ENCODE measurements at places on chromosomes 3 and 15. TPM values are rescaled to one million over a fixed set of nuclear protein-coding genes. Genes with fewer than 3 reads are reported as not detected.

The SPTBN5 gene
- 0.36 TPM for total RNA-seq

The ATP13A4 gene
- total RNA-seq, result not detected

The ATP2B2 gene
- not detected for total RNA-seq

- peak; percentile 85 for DNase-seq
- H3K36me3 ChIP-seq, result no peaks in the 10 kb centered on the region
- H3K27ac ChIP-seq, result no peak overlapping the region
Observed at GRCh38 chr3:134795746-134796280, 753 bp downstream of the EPHB1 start.

DNA sequence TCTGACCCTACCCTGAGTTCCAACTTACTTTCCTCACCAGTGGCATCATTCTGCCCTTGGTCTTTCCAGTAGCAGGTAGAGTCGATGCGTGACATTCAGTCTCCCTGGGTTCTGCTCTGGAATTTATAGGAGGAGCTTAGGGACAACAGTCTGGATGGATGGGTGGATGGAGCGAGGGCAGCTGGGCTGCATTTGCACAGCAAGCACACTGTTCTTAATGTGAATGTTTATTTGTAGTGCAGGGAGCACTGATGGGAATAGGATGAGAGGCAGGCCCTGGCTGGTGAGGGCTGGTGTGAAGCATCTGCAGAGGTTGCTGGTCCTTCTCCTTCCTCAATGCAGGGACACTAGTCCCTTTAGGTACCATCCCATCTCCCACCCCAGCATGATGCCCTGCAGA is 176.2 kb downstream of the EPHB1 start:
- no peak overlapping the region for H3K4me3 ChIP-seq
- no peak for DNase-seq
- H3K27ac ChIP-seq, result no peak overlapping the region
- H3K36me3 ChIP-seq, result no peaks in the 10 kb centered on the region

The ANKDD1A gene
- 3.8 TPM for total RNA-seq

The SERINC4 gene
- not detected for total RNA-seq

The TM4SF18 gene
- total RNA-seq, result 0.29 TPM

The SGO1 gene
- 0.88 TPM for total RNA-seq

DNA sequence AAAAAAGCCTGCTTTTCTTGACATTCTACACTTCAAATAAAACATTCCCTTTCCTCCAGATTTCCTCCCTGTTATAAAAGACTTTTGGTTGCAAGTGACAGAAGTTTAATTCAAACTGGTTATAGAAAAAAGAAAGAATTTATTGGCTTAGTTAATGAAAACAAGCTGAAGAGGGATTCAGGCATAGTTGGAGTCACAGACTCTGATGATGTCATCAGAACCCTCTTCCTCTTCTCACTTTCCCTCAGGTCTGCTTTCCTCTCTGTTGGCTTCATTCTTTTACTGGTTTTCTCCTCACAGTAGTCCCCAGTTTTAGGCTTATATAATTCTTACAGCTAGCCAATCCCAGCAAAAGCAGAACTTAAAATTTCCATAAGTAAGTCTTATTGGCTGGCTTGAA is 32.0 kb upstream of the MBNL1 start:
- no peaks in the 10 kb centered on the region for H3K36me3 ChIP-seq
- peaks cover 10% of the 10 kb centered on the region for H3K4me1 ChIP-seq
- no peak overlapping the region for H3K4me3 ChIP-seq
- H3K27ac ChIP-seq, result no peak overlapping the region
- DNase-seq, result no peak

The CSPG5 gene
- under 0.01 TPM for total RNA-seq

DNA sequence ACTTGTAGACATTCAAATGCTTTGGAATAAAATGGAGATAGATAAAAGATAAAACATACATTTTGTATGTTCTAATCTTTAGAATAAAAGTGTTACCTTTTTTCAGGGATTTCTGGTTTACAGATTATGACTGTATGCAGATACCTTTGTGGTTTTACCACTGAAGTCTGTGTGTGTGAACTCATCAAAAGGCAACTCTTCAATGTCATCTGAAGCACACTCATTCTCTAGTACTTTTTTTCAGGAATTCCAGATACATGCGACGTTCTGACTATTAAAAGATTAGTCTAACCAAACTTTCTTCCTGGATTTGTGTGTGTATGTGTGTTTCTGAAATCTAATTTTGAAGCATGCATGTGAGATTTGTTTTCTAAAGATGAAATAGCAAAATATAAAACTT is 188.6 kb downstream of the NLGN1 start:
- peak overlapping the region; percentile 22 for H3K27ac ChIP-seq
- H3K4me3 ChIP-seq, result peak overlapping the region; percentile 76
- no peaks in the 10 kb centered on the region for H3K27me3 ChIP-seq
- peak; percentile 57 for DNase-seq

The MNS1 gene
- total RNA-seq, result 2.2 TPM

The GOLGA8S gene
- under 0.01 TPM for total RNA-seq

- no peak overlapping the region for H3K4me3 ChIP-seq
- peaks cover 58% of the 10 kb centered on the region for H3K36me3 ChIP-seq
- DNase-seq, result no peak
- no peak overlapping the region for H3K27ac ChIP-seq
- no peaks in the 10 kb centered on the region for H3K27me3 ChIP-seq
Observed at GRCh38 chr15:78921940-78922339, 22.9 kb downstream of the CTSH start.

GRCh38 chr3:78275420-78275852 is 1235.5 kb downstream of the ROBO2 start:
- no peak overlapping the region for H3K4me3 ChIP-seq
- no peaks in the 10 kb centered on the region for H3K4me1 ChIP-seq
- no peak for DNase-seq
- no peak overlapping the region for H3K27ac ChIP-seq
- no peaks in the 10 kb centered on the region for H3K27me3 ChIP-seq

GRCh38 chr3:132079147-132079546 is 44.3 kb upstream of the CPNE4 start:
- no peak overlapping the region for H3K4me3 ChIP-seq
- H3K27me3 ChIP-seq, result no peaks in the 10 kb centered on the region
- no peaks in the 10 kb centered on the region for H3K4me1 ChIP-seq
- H3K36me3 ChIP-seq, result no peaks in the 10 kb centered on the region
- H3K27ac ChIP-seq, result no peak overlapping the region
- DNase-seq, result peak; percentile 15

The RAB5A gene
- total RNA-seq, result 69.1 TPM

GRCh38 chr15:79549196-79549595 is 117.1 kb downstream of the MINAR1 start:
- no peak overlapping the region for H3K4me3 ChIP-seq
- H3K27me3 ChIP-seq, result peaks cover 19% of the 10 kb centered on the region
- no peaks in the 10 kb centered on the region for H3K36me3 ChIP-seq
- no peak for DNase-seq
- H3K4me1 ChIP-seq, result no peaks in the 10 kb centered on the region

- no peak overlapping the region for H3K27ac ChIP-seq
- peaks cover 16% of the 10 kb centered on the region for H3K36me3 ChIP-seq
- no peaks in the 10 kb centered on the region for H3K27me3 ChIP-seq
- no peak for DNase-seq
- peaks cover 24% of the 10 kb centered on the region for H3K4me1 ChIP-seq
Observed at GRCh38 chr3:128113817-128114794, 9.5 kb downstream of the RUVBL1 start.

DNA sequence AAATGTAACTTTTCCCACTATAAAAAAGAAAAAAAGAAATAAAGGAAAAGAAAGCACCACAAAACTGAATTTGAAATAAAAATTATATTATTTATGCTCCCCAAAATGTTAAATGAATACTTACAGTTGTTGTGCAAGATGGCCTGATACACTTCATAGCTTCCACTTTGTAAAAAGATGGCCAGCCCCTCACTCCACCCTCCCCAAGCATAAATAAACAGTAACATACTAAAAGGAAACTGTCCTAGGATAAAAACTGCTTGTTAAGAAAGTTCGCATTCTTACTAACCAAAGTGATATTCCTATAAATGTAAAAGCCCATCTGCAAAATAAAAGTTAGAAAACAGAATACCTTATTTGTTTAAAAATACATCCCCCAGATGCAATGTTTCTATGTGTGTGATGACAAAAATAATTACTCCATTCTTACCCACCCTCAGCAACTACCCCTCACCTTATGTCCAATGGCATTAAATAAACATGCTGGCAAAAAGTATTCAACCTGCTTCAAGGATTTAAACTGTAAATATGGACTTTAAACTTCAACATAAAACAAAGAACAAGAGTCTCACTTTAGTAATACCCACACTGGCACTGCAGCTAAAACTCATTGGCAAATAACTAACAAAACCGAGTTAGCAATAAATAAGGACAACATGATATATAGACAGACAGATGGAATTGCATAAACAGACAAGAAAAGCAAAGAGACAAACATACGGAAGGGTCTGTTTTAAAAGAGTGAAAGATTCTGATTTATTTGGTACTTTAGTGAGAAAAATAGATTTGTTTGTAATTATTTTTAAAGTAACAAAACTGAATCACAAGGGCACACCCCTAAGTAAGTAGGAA is 47.7 kb downstream of the ZBTB20 start:
- DNase-seq, result peak; percentile 41
- H3K27me3 ChIP-seq, result no peaks in the 10 kb centered on the region
- H3K27ac ChIP-seq, result peak overlapping the region; percentile 44
- H3K4me1 ChIP-seq, result peaks cover 12% of the 10 kb centered on the region
- H3K4me3 ChIP-seq, result peak overlapping the region; percentile 64

GRCh38 chr3:13141991-13142412 is 68.8 kb upstream of the IQSEC1 start:
- no peaks in the 10 kb centered on the region for H3K36me3 ChIP-seq
- no peaks in the 10 kb centered on the region for H3K4me1 ChIP-seq
- no peak overlapping the region for H3K4me3 ChIP-seq
- peak; percentile 91 for DNase-seq

The ITPKA gene
- 0.29 TPM for total RNA-seq

- H3K27ac ChIP-seq, result no peak overlapping the region
- H3K27me3 ChIP-seq, result no peaks in the 10 kb centered on the region
- no peaks in the 10 kb centered on the region for H3K36me3 ChIP-seq
- DNase-seq, result no peak
- H3K4me3 ChIP-seq, result no peak overlapping the region
Observed at GRCh38 chr3:192696943-192697587, 30.3 kb downstream of the FGF12 start.

GRCh38 chr3:122680475-122681283 is at the start of gene PARP14:
Gene PARP14 (plus strand): TSS chr3:122680839. CDS start chr3:122680884, 45 bp downstream.
- peak within 1 kb of the TSS; percentile 68 for H3K27ac ChIP-seq
- no peaks in the 10 kb centered on the region for H3K27me3 ChIP-seq
- H3K36me3 ChIP-seq, result no peaks in the 10 kb centered on the region

DNA sequence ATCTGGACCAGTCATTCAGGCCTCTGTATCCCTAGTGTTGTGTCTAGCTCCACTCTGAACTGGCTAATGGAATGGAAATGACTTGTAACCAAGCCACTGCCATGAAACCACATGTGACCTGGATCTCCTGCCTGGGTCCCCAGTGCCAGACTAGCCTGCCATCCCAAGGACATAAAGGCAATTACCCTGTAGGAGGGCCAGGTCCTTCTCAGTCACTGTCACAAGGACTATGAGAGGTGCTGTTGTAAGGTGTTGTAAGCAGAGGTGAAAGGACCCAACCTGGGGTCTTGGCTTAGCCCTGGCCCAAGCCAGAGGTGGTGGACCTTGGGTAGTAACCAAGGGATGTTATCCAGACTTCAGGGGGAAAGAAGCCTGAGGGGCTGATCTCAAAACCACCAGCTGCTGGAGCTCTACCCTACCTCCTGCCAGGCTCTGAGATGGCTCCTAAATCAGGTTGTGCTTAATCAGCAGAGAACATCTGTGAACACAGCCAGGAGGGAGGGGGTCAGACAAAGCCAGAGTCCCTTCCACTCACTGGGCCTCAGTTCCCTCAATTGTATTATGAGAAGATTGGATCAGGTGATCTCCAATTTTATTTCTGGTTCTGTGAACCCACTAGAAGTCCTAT is 15.7 kb upstream of the KLHL24 start:
- H3K27me3 ChIP-seq, result peaks cover 10% of the 10 kb centered on the region
- no peak overlapping the region for H3K4me3 ChIP-seq
- H3K36me3 ChIP-seq, result no peaks in the 10 kb centered on the region
- no peak for DNase-seq
- H3K4me1 ChIP-seq, result no peaks in the 10 kb centered on the region

The DHFR2 gene
- total RNA-seq, result 3.5 TPM

The ANKUB1 gene
- total RNA-seq, result not detected

DNA sequence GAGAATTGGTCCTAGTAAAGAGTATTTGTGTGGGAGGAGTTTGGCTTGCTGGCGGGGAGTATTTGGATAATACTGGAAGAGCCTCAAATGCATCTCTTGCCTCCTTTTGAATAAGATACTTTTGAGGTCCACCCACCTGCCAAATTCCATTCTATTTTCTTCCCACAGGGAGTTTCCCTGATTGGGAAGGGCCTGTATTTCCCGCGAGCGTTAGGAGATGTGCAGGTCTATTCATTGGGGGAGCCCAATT is 406 bp upstream of the RASA2 start:
- H3K4me1 ChIP-seq, result peaks cover 35% of the 10 kb centered on the region
- no peaks in the 10 kb centered on the region for H3K36me3 ChIP-seq
- H3K27me3 ChIP-seq, result no peaks in the 10 kb centered on the region
- peak overlapping the region; percentile 83 for H3K27ac ChIP-seq
- peak overlapping the region; percentile 69 for H3K4me3 ChIP-seq

The SPESP1 gene
- 2.9 TPM for total RNA-seq
